Stimulated activated CD8-positive, alpha-beta memory T cell treated with anti-CD3 and anti-CD28 coated beads, Interleukin-15, amount 100 ng/mL, for 48 hours (primary cell): ENCODE measurements at places on chromosomes 7 and 10.

- no peak for DNase-seq
These were observed 178.4 kb downstream of the ARHGAP12 start for GRCh38 chr10:31749981-31750840.

DNA sequence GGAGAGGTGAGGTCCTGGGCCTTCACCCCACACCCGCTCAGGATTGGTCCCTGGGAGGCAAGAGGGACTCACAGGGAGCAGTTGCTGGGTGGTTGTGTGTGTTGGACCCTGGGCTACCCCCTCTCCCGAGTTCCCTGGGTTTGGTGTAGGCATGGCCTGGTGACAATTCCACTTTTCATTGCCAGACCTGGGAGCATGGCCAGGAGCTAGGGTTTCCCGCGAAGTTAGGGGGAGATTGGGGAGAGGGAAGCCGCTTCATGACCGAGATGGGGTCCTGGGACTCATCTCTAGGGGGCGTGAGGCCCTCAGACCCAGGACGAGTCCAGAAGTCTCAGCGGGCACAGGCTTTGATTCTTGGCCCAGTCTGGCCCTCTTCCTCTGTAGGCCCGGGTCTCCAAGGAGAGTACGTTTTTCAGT lies 606 bp downstream of the PALD1 start:
- DNase-seq = no peak

- no peak for DNase-seq
These were observed 13.2 kb downstream of the OSBPL3 start for GRCh38 chr7:24966802-24967201.

DNA sequence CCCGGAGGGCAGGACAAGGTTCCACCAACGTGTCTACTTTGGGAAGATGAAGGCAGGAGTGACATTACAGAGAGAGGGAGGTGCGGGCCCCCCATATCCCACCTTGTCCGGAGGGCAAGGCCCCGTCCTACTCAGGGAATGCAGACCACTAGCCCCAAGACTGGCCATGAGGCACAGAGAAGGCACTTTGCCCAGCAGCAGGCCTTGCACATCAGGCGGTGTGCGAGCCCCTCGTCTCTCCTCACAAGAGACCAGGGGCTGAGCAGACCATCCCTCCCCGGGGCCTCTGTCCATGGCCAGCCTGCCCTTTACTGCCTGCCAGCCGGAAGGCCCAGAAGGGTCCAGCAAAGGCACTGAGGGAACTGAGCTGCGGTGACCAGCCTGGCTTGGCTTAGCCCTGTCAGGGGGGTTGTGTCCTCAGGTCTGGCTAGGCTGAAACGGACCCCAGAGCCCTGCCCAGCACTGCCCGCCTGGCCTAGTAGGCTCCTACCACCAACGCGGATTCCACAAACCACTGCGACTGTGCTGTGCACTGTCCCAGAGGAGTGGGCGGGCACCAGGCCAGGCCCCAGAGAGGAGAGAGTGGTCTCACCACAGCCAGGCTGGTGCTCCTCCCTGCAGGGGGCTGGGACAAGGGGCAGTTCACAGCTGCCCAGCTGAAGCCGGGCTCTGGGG lies 16.7 kb downstream of the CAMK2B start:
- no peak for DNase-seq

DNA sequence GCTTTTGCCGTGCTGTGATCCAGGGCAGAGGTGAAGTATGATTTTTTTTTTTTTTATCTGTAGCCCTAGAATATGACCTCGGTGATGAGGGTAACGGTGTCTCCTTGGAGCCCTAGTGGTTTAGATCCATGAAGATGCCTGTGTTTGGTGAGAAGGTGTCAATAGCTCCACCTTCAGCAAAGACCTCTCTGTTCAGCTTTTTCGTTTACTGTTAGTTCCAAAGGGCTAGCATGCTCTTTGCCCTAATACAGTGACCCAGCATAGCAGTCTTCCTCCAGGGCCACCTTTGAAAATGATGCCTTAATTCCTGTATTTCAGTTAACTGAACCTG lies 746 bp upstream of the MRPS16 start:
- DNase-seq = no peak

DNA sequence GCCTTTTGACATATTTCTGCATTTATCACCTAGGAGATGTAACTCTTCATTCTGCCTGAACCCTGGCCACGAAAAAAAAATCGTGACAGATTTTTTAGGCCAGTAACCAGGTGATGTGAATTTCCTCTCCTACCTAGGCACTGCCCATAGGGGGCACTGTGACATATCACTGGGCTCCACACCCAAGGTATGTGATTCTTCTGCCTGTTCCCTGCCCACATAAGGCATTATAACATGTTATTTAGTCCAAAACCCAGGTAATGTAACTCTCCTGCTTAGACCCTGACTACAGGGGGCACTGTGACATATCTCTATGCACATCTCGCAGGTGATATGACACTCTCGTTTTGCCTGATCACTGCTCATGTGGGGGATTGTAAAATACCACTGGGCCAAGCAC lies 29.5 kb upstream of the ZNF107 start:
- no peak for DNase-seq

DNA sequence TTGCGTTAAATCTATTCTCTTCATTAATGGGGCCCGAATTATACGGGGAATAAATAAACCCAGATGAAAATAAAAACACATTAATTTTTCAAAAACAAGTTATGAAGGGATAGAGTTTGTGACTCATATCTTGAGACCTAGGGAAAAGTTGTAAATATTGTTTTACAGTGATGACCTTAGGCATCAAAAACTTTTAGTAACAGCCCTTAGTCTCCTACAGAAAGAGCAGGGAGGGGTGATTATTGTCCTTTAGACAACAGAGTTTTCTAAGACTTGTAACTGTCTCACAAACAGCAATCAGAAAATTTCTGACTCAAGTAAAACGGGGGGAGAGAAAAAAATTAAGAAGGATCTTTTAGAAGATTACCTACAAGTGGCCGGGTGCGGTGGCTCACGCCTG lies 102.7 kb downstream of the COL28A1 start:
- DNase-seq = no peak

GRCh38 chr10:86357676-86358075 lies 8.9 kb downstream of the GRID1 start:
- no peak for DNase-seq

DNA sequence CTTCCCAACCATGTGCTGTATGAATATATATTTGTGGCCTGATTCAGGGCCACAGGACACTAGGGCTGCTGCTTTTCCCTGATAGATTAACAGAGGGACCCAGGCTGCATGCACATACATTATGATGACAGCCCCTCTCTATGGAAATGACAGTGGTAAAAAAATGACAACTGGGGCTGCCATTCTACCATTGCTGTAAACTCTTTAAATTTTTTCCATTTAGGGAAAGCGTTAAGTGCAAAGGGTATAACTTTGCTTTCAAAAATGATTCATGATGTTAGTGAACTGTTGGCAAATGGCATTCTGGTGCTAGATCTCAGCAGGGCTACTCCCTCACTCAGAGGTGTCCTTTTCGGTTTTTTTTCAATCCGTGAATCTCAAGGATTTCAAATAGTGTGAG lies 4.2 kb downstream of the CTBP2 start:
- DNase-seq = no peak

DNA sequence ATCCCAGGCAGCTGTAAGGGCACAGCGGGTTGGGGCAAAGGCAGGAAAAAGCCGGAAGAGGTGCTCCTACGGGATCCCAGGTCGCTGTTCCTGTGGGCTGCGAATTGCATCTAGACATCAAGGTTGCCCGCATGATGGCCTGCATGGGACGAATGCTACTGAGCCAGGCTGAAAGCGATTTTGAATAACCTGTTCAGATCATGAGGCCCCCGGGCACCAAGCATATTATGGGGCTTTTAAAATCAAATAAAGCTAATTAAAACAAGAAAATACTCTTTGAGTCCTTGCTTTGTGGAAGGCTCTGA lies 37.1 kb downstream of the CAMK2B start:
- DNase-seq = no peak

DNA sequence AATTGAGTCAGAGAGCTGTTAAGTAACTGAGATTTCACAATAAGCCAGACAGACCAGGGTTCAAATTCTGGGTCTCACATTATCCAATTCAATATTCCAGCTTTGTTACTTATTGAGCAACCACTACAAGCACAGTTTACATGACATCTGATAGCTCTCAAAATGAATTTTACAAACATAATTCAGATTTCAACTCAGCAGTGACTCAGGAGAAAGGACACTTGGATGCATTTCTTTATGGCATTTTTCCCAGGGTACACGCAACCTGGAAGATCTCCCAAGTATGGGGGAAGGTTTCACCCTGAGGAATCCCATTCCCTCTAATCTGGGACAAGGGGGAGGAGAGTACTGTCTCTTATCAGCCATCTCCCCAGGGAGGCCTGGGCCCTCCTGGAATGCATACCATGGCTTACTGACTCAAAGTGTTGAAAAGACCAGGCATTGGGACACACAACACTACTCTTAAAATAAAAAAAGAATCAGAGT lies 102.4 kb downstream of the CFTR start:
- no peak for DNase-seq

DNA sequence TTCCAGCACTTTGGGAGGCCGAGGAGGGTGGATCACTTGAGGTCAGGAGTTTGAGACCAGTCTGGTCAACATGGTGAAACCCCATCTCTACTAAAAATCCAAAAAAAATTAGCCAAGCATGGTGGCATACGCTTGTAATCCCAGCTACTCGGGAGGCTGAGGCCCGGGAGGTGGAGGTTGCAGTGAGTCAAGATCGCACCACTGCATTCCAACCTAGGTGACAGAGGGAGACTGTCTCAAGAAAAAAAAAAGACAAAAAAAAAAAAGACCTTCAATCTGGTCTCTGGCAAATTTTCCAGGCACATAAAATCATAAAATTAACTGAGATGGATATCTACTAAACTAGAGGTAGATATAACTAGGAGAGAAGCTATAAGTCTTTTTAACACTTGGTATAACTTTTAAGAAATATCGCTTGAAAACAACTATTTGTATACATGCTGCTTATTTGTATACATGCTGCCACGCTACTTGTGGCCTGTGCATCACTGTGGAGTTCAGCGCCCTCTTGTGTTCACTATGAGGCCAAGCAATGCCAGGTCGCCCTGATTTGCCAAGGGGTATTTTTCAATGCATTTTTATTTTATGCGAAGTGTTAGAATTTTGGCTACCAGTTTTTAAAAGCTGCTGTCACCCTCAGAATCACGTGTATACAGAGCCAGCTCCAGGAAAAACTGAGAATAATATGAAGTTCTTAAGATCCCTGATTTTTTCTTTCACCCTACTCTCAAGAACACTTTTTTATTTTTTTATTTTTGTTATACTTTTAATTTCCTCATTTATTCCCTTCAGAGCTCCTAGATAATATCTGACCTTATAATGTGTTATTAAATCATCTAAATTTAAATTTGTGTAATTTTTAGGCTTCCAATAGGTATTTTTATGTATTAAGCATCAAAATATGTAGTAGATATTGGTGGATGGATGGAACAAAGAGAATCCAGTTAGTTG lies 26.7 kb downstream of the CYCS start:
- DNase-seq = peak; percentile 32
